Motor neuron (in vitro differentiated cells): ENCODE measurements at places on chromosomes 3 and 15. TPM values are rescaled to one million over a fixed set of nuclear protein-coding genes. Genes with fewer than 3 reads are reported as not detected.
A peak's percentile ranks its signal among the peaks of the same experiment; 100 is the strongest.

The GTF2A2 gene
- total RNA-seq = 69.9 and 79.5 TPM in 2 replicates

The RTP1 gene
- total RNA-seq = 0.18 and 0.42 TPM in 2 replicates

DNA sequence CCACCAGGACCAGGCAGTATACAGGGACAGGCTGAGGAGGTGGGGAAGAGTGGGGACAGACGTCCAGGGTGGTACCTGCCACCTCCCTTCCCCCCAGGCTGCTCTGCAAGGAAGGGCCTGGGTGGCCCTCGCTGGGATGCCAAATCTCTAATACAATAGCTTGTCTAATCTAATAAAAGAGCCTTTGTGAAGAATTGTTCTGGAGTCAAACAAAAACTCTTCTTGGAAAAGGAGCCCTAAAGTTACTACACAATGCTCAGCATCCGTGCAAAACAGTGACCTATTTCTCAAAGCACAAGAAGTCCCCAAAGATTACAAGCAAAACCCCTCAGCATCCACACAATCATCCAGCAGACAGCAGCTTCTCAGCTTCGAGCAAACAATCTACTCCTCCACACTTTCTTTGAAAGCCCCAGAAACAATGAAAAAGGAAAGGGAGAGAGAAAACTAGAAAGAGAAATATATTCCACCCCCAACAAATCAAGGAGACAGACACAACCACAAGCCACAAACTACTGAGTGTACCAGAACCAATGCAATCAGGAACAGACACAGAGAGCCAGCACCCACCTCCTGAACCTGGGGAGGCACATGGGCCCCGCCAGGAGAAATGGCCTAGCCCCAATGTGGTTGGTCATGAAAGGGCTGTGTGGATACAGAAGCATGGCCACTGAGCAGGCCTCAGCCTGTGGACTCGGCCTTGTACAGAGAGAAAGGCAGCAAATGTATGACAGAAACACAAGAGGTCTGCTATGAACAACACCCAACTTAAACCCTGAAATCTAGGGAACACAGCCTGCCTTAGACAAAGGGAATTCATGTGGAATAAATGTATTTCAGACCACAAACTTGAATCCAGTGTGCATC, 177.1 kb upstream of the CHRNA7 start:
- no peak for ATAC-seq

- ATAC-seq = no peak
These were observed 38.9 kb upstream of the KIF23 start for GRCh38 chr15:69375151-69375790.

DNA sequence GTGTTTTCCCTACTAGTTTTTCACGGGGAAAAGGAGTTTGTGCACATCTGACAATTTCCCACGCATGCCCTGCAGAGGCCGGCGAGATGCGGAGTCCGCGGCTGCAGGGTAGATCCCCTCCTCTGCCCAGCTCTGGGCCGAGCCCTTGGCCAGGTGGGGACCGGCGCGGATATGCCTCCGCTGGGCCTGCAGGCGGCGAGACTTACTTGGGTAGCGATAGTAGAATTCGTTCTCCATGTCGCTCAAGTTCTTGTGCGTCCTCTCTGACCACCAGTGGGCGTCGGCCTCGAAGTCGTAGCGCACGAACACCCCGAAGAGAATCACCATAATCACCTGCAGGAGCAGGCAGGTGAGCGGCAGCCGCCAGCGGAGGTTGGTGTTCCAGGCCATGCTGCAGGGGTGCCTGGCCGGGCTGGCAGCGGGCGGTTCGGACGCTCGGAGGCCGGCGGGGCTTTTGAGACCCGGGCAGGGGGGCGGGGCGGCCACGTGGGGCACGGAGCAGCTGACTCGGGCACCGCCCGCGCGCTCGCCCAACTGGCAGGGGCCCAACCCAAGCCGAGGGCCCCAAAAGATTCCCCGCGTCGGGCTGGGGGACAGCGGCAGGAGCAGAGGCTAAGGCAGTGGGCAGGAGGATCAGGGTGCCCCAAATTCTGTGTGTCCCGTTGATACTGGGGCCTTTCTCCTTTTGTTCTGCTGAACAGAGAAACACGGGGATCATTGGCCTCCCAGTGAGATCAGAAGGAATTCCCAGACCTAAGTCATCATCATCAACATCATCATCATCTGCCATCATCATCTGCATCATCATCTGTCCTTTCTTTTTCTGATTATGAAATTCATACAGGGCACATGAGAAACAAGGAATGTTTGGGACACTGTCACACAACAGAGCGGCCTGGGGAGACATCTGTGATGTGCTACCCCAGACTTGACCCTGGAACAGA, at the start of gene RHCG:
RHCG (minus strand) TSS at position 429 of the 944 bp plus-strand sequence; CDS start at position 390, 39 bp downstream.
- peak; percentile 73 for ATAC-seq

GRCh38 chr15:101359365-101359947, 64.4 kb upstream of the SNRPA1 start:
- no peak for ATAC-seq

GRCh38 chr3:59388555-59389270, 338.9 kb upstream of the CFAP20DC start:
- ATAC-seq = no peak

DNA sequence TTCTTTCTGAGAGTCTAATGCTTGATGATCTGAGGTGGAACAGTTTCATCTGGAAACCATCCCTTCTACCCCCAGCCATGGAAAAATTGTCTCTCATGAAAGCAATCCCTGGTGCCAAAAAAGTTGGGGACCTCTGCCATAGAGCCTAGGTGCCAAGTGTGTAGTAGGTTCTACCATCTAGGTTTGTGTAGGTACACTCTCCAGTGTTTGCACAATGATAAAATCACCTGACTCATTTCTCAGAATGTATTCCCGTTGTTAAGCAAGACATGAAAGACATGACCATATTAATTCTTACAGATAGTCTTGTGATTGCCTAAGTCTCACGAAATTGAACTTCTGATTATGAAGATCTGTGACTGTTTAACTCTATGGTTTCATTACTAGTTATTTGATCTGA, 68.6 kb downstream of the KAT2B start:
- no peak for ATAC-seq

DNA sequence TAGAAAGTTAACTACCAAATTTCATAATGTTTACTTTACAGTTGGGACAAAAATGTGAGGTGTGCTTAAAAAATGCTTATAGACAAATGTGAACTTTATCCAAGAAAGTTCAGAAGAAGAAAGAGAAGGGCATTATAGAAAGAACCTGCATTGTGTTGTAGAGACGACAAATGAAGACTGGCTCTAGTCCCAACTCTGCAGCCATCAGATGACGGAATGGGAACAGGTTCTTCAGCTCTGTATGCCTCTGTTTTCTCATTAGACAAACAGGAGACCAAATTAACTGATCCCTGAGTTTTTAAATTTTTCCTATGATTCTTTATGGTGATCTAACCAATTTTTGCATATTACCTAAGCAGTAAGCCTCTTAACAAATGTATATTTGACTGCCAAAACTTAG, 49.2 kb downstream of the PDZRN3 start:
- no peak for ATAC-seq
